Transverse colon (tissue), 4 donors: ENCODE measurements at places on chromosomes 13 and 19. TPM values are rescaled to one million over a fixed set of nuclear protein-coding genes. Genes with fewer than 3 reads are reported as not detected.

Gene ERICH4
- not detected for total RNA-seq

Gene TEX29
- total RNA-seq = not detected

Gene ADGRE3
- not detected for total RNA-seq

- H3K4me1 ChIP-seq = peaks cover 11% of the 10 kb centered on the region
- peaks cover 35% of the 10 kb centered on the region for H3K36me3 ChIP-seq
- no peak overlapping the region for H3K27ac ChIP-seq
- DNase-seq = no peak
Measured at GRCh38 chr19:19817357-19817756, 4.2 kb downstream of the ZNF506 start.
